Spinal cord (tissue), 10 donors: ENCODE measurements at places on chromosomes 4 and X.

DNA sequence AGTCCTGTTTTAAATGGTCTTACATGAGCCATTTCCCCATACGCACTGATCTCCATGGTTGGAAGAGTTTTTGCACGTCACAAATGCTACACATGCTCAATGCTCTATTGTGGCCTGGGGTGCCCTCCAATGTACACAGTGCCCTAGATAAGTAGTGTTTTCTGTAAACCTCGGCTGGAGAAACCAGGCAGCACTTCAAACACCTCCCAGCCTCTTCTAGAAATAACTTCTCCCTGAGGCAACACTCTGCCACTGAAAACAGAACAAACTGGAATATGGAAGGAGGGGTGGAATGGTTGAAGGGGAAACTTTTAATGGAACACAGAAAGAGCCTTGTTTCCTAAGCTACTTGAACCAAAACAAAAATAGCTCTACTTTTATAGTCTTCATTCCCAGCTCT lies 123.9 kb upstream of the CBR4 start:
- no peak for DNase-seq

DNA sequence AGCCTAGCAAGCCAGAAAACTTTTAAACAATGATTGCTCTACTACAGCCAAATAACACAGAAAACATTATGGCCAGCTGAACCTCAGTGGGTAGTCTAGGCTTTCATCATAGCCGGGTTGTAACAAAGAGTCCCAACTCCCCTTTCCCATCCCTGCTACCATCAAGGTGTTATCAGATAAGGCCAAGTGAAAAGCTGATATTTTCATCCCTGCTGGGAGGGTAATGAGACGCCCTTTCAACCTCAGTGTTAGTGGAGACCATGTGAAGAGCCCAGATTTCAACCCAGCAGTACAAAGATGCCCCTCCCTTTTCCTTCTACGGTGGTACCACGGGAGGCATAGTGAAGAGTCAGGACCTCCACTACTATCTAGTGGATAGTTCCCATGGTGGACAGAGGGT lies 433.7 kb downstream of the GPM6A start:
- no peak for DNase-seq

- DNase-seq: no peak
Measured at GRCh38 chr4:151785484-151786157, 24.8 kb upstream of the GATB start.

DNA sequence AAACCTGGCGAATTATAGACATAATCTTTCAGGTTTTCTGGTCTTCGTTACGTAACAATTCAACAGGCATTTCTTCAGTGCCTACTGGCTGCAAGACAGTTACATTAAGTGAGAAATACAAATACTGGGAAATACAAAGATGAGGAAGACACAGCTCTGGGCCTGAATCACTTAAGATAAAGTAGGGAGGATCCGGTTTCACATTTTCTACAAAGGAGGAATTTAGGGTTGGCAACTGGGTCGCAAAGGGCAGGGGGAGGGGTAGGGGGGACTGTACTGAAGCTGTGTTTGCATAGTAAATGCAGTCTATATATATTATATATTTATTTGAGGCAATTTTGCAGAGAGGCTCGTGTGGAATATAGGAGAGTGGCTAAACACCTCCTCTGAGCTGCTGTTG lies 107.4 kb downstream of the MAML3 start:
- no peak for DNase-seq
